ENCODE measurements at places on chromosomes 11 and 22.

GRCh38 chr22:23282089-23282501 lies 101.8 kb downstream of the BCR start:
- peak; percentile 70 for DNase-seq

GRCh38 chr11:87301785-87302540 lies 264.2 kb downstream of the TMEM135 start:
- DNase-seq, result no peak

GRCh38 chr11:24496736-24497725 lies at the start of gene LUZP2:
Gene LUZP2, plus strand, starts transcription at chr11:24497053.
- DNase-seq, result peak; percentile 19

DNA sequence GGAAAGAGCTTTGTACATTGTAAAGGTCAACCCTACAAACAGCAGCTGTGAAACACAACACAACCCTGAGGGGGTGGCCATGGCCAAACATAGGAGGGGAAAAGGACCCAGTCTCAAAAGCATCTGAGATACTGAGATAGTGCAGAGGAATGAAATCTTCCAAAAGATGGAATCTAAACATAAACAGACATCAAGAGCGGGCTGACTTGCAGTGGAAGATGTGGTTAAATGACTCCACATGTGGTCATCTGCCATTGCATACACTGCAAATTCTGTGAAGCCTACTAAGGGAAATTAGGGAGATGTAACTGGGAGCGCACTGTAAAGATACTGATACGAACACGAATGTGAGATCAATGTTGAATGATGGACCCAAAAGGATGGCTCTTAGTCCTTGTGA lies 22.0 kb downstream of the BDNF start:
- no peak for DNase-seq

DNA sequence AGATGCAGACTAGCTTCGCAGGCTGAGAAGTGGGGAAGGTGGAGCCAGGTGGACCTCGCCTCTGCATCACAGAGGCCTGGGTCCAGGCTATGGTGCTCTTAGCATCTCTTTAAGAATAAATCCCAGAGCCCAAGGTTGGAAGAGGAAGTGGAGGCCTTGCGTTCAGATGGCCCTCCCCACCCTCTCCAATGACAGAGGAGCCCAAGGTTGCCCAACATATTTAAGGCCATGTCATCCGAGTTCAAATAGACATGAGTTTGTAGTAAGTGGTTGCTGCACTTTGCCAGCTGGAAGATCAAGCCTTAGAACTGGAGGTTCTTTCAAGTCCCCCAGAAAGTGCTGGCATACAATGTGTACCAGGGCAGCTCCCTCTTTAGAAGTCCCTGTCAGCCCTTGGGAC lies 47.1 kb upstream of the HORMAD2 start:
- no peak for DNase-seq

DNA sequence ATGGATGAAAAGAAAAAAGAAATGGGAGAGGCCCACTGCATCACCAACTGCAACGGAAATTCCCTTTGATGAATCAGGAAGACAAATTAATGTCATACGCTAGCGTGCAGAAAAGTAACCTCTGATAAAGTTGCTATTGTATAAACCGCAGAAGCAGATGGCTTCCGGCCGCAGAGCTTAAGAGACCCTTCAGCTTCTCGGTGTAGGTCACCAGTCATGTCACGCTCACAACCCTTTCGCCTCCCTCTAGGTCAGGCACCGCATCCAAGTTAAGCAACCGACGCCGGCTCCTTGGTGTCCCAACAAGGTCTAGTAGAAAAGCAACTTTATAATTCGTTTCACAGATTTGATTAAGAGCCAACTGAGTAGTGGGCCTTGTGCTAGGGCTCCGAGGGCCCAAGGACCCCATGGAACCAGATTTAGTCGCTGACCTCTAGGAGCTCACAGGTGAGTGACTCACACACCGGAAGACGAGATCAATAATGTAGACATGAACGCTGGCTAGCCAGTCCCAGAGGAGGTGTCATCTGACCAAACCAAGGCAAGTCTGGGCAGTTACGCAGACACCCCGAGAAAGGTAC lies 1.2 kb upstream of the ZFP91 start:
- DNase-seq, result peak; percentile 53

DNA sequence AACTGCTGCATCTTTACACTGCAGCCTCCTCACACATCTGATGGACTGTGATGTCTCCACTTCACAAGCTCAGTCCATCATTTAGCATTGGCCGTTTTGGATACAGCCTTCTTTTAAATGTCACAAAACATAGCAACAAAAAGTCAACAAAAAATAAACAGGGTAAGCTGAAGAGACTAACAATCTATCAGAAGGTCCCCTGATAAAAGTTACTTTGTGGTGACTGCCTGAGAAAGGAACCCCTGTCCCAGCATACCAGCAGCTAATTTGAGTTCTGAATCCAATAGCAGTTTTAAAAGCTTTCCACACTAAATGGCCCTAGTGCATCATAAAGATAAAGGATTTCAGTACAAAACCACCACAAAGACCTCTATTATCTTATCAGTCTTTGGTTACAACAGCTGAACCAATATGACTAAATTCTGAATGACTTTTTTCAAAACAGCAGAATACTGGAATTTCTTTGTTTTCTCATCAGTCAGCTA lies 162.4 kb downstream of the SOX6 start:
- no peak for DNase-seq

- DNase-seq, result no peak
Measured at GRCh38 chr22:31451709-31452571, 37.7 kb downstream of the EIF4ENIF1 start.

DNA sequence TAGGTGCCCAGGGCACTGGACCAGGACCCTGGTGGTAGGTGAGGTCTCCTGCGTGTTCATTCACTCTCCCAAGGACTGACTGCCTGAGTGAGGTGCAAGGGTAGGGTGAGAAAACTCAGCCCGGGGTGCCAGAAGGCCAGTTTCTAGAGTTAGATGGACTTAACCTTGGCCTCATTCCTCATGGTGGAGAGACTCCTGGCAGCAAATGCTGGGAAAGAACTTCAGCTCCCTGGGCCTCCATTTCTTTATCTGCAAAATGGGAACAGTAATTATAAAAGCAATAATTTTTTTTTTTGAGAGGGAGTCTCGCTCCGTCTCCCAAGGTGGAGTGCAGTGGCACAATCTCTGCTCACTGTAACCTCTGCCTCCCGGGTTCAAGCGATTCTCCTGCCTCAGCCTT lies 47.7 kb downstream of the TRIOBP start:
- DNase-seq, result no peak

GRCh38 chr11:1074244-1075221 lies at the start of gene MUC2:
Gene MUC2, plus strand, starts transcription at chr11:1074874.
- peak; percentile 18 for DNase-seq

DNA sequence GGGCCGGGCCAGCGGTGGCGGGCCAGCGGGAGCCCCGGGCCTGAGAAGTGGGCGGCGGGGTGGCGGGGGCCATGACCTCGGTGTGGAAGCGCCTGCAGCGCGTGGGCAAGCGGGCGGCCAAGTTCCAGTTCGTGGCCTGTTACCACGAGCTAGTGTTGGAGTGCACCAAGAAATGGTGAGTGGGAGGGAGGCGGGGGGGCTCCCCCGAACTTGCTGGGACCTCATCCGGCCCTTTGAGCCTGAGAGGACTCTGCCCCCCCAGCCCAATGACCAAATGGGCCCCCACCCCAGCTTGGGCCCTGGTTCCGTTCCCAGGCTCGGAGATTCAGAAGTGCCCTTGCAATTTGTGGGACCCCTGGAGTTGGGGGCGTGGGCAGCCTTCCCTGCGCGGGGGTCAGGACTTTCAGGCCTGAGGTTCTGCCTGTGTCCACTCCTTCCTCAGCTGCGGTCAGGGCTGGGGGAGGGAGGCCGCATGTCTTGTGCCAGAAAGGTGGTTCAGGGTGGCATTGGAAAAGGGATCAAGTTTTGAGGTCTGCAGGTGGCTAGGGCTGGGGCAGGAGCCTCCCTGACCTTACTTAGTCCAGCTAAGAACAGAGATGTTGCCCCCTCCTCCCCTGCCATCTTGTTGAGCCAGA lies 496 bp downstream of the EHBP1L1 start:
- no peak for DNase-seq

DNA sequence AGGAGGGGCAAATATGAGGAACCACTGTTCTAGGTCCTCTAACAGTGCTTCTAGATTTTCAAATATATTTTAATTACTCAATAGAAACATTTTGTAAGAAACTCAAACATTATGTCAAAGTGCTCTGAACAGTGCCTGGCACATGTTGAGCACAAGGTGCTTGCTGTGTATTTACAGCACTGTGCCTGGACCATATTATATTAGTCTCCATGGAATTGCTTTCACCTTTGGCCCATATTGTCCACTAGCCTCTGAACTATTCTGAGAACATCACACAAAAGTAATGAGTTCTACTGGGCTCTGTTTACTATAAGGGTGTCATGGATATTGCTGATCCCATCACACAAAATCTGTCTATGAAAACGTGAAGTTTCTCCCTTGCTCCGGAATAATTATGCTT lies 76.7 kb downstream of the PPFIBP2 start:
- DNase-seq, result no peak

DNA sequence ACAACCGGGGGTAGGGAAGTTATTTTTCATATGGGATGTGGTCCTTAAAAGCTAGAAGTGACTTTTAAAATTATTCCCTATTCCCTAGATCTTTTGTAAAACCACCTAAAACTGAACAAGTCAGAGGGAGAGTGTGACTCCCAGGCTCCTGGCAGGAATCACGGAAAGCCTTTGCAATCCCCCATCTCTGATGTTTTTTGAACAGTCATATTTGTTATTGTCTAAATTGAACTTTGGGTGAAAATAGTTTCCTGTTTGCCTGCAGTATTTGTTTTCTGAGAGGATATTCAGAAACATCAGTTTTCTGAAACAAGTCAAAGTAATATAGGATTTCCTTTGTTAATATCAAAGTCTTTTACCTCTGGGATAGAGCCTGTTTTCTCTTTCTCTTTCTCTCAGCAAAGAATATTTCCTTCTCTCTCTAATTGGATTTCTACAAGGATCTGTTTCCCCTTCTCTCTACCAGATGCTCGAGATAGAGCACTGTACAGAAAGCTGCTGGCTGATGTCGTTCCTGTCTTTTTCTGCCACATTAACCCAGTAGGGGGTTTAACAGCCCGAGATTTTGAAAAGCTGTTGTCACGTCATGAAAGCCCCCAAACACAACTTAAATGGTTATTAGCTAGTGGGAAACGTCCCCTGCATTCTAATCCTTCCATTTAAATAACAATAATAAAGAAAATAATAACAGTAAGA lies 132.2 kb upstream of the PITPNB start:
- no peak for DNase-seq

DNA sequence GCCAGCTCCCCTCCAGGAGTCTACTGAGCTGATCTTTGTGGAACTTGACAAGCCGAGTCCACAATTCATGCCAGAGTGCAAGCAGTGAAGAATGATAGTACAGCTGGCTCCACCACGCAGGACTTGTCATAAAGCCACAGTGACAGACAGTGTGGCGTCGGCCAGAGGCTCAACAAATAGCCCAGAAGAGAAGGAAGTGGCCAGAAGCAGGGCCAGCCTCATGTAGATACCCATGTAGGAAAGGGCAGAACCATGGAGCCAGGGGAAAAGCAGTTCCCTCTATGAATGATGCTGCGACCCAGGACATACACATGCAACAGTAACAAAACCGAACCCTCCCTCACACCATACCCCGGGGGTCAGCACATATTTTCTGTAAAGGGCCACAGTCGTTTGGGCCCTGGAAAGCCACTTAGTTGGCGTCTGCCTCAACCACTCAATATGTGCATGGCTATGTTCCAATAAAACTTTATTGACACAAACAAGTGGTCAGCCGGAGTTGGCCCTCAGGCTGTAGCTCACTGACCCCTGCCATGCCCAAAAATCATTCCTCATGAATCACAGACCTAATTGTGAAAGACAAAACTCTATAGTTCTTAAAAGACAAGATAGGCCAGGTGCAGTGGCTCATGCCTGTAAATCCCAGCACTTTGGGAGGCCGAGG lies 161.4 kb downstream of the BRD1 start:
- peak; percentile 9 for DNase-seq

DNA sequence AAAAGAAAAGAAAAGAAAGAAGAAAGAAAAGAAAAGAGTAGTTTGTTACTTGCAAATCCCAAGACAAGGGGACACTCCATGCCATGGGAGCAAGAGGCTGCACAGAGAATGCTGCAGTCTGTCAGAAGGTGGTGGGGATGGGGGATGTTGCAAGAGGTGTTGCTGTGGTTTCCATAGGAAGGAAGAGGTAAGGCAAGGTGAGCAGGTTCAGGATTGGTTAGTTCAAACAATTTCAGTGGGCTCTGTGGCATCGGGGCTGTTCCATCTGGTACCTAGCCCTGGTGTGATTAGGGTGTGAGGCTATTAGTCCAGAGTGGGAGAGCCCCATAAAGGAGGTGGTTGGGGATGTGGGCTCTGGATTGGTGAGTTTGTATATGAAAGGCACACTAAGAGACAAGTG lies 172.7 kb downstream of the BCR start:
- no peak for DNase-seq

DNA sequence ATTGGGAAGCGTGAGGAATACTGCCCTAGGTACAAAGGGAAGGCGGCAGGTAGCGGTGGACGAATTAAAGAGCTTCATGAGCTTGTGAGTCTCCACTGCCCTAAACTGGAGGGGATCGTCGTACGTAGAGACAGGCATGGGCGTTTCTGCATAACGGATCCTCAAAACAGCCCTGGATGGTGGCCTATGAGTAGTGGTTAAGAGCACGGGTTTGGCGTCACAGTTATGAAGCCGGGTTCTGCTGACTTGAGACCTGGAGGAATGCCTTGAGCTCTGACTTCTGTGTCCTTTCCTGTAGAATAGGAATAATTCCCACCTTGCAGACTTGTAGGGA lies 335 bp downstream of the TMEM138 start:
- no peak for DNase-seq

All from left ventricle myocardium superior (tissue), 1 donor.